ENCODE measurements at places on chromosomes 13 and 19.
A peak's percentile ranks its signal among the peaks of the same experiment; 100 is the strongest.

DNA sequence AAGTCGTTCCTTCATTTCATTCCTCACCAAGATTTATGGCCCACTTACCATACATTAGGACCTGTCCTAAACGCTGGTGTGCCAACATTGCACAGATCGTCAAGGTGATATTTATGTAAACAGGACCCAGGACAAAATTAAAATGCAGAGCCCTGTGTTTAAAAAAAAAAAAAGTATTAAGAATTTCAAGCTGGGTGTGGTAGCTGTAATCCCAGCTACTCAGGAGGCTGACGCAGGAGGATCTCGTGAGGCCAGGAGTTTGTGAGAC is 6.5 kb upstream of the ZNF444 start:
- no peak for DNase-seq

- no peak for DNase-seq
Measured at GRCh38 chr13:50124536-50125303, 109.5 kb downstream of the KCNRG start.

DNA sequence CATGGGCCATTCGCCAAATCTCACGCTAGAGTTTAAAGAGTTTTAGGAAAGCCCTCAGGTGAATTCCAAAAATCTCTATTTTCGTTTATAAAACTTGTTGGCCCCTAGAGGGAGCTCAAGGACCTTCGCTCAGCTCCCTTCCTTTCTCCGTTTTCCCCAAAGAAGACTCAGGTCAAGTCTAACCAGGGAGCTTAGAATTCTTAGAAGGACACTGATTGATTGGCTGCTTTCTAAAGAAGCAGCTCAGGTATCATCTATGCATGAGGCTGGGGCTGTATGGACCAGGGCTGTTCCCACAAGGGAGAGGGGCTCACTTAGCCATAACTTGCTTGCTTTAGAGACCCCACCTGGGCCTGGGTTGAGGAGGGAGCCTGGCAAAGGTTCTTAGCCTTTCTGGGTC is 20.5 kb downstream of the DZIP1 start:
- peak; percentile 19 for DNase-seq

- no peak for DNase-seq
Measured at GRCh38 chr13:19622193-19622592, 11.3 kb upstream of the MPHOSPH8 start.

DNA sequence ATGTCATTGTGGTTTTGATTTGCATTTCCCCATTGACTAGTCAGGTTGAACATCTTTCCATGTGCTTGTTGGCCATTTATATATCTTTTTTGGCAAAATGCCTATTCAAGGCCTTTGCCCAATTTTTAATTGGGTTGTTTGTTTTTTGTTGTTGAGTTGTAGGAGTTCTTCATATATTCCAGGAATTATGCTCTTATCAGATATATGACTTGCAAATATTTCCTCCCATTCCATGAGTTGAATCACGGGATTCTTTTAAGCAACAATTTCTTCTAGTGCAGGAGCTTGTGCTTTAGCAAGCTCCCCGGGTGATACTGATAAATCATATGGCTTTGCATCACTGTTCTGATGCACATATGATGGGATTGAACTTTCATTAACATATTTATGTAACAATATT is 47.0 kb upstream of the FLT1 start:
- no peak for DNase-seq

GRCh38 chr13:103640606-103641005 is 574.4 kb upstream of the SLC10A2 start:
- DNase-seq, result no peak

GRCh38 chr13:73954808-73955207 is 179.4 kb downstream of the KLF12 start:
- no peak for DNase-seq

GRCh38 chr19:5338656-5339197 is 1.9 kb downstream of the PTPRS start:
- DNase-seq, result peak; percentile 50

GRCh38 chr19:31938675-31939074 is 406.7 kb upstream of the ZNF507 start:
- DNase-seq, result no peak

- peak; percentile 70 for DNase-seq
Measured at GRCh38 chr13:112376050-112376681, at the start of gene SPACA7. Gene SPACA7, plus strand, starts transcription at chr13:112376355. Its CDS starts 31 bp downstream, at chr13:112376386.

GRCh38 chr19:11814700-11815035 is 595 bp downstream of the ZNF440 start:
- DNase-seq, result no peak

- DNase-seq, result no peak
Measured at GRCh38 chr13:41774605-41775218, 186.2 kb downstream of the VWA8 start.

- no peak for DNase-seq
Measured at GRCh38 chr13:29065142-29065541, 245.0 kb downstream of the MTUS2 start.

- DNase-seq, result no peak
Measured at GRCh38 chr19:2722541-2723344, 1.6 kb upstream of the DIRAS1 start.

- peak; percentile 86 for DNase-seq
Measured at GRCh38 chr19:461721-462551, 1.1 kb upstream of the SHC2 start.

- no peak for DNase-seq
Measured at GRCh38 chr13:111938741-111939665, 127.9 kb upstream of the SOX1 start.

DNA sequence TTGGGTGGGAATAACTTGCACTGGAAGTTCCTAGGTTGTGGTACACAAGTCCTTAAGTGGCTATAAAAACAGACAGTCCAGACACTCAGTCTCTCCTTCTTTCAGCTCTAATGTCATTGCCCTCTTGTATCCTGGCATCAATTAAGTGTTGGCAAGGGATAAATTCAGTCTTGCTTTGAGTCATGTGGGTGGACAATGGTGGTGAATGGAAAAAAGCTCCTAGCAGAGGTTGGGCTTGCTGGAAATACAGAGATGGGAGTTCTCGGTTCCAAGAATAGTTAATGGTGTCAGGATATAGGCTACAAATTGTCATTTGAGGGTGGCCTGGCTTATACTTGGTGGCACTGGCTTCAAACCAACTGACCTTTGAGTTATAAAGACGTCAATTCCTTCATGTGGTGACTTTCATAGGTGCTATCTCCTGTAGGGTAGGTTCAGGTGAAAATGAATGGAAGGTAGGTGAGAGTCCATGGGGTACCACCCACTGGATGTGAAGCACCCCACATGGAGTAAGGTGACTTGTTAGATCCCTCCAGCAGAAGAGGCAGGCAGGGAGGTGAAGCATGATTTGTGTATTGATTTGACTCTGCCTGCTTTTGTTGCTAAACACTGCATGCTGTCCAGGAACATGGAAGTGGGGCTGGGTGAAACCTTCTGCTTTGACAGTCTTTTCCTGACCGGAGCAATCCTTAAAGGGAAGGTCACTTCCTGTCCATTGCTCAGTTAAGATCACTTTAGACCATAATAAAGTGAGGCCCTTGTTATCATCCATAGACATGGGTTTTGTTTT is 102.0 kb downstream of the LACC1 start:
- DNase-seq, result no peak

- no peak for DNase-seq
Measured at GRCh38 chr13:33119856-33120543, 103.8 kb downstream of the KL start.

DNA sequence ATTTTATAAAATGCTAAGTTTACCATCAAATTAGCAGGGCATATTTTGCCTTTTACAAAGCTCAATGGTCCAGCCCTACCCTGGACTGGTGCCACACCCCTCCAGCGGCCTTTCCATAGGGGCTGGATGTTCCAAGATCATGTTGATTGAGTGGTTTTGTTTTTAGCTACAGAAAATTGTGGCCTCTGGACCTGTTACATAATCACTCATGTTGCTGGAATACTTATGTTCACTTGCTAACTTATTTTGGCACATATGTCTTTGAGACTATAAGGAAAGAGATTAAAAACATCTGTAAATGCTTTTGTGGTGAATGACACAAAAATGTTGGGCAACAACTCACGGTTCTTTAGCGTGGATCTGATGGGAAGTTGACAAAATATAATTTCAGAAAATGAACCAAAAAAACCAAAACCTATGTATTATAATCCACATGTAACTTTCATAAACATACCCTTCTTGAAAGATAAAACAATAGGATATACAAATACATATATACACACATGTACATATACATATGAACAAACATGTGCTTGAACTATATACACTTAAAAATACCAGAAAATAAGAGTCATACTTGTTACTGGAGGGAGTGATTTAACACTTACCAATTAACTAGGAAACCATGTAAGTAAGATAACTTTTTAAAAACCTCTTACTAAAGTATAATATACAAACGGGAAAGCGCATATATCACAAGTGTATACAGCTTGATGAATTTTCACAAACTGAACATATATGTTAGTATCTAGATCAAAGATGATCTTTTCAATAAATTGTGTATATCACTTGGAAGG is 46.6 kb upstream of the SLC15A1 start:
- no peak for DNase-seq

DNA sequence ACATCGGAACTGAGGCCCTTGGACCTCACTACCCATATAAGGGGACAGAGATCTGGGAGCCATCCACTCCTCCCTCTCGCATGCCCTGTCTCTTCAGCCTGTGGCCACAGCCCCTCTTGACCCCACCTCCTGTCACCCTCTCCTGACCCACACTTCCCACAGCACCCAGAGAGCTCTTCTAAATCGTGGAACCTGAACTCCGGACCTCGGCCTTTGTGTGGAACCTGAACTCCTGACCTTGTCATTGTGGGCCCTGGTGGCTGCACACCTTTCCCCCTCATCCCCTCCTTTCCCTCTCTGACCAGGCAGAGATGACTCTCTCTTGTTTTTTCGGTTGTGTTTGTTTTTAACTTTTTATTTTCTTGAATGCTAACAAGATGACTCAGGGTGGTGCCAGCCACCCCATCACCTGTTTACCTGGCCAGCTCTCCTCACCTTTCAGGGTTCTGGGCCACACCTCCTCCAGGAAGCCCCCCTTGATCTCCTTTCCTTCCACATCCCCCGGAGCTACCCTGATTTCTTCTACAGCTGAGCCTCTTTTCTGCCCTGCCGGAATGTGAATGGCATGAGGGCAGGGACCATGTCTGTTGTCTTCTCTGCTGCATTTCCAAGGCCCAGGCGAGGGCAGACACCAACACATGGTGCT is 5.1 kb downstream of the MRPL4 start:
- DNase-seq, result no peak

DNA sequence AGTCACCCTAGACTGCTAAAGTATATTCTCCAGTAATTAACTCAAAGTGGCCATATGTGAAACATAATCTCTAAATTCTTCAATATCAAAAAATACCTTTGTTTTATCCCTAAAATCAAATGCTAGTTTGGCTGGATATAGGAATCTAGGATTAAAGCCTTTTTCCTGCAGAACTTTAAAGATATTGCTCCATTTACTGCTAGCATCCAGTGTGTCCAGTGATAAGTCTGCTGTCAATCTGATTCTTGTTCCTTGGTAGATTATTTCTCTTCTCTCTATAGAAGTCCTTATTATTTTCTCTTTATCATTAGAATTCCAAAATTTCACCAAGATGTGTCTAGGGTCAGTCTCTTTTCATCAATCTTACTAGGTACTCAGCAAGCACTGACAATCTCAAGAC is 384.6 kb downstream of the FGF14 start:
- DNase-seq, result peak; percentile 15

DNA sequence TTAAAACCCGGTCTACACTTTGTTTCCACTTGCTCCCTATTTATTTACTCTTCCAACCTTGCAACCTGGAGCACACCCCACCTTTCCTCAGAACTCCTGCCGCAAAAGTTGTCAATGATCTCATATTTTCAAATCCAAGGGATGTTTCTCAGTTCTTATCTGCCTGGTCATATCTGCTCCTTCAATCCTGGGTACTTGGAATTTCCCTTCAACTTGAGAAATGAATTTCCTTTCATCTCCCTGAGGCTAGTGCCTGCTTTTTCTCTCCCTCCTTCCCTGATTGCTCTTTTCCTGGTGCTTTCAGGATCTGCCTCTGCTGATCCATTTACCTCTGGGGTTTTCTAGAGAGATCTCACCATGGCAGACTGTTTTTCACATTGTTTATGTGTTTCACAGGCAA is 154.8 kb upstream of the IRS2 start:
- DNase-seq, result no peak

DNA sequence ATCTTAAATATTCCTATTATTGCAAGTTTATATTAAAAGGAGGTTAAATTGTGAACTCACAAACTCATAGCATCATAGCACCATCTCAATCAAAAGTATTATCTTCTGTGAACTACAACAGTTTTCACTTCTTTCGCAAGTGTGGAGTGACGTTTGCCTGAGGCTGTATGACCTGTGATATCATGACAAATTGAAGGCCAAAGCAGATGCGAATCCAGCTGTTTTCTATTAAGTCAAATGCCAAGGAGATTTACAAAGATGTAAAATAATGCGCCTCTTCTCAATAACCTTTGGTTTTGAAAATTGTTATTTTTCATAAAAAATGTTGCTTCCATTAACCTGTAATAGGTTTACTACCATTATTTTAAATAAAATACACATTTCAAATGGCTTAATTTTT is 7.6 kb upstream of the PEG3 start:
- no peak for DNase-seq

DNA sequence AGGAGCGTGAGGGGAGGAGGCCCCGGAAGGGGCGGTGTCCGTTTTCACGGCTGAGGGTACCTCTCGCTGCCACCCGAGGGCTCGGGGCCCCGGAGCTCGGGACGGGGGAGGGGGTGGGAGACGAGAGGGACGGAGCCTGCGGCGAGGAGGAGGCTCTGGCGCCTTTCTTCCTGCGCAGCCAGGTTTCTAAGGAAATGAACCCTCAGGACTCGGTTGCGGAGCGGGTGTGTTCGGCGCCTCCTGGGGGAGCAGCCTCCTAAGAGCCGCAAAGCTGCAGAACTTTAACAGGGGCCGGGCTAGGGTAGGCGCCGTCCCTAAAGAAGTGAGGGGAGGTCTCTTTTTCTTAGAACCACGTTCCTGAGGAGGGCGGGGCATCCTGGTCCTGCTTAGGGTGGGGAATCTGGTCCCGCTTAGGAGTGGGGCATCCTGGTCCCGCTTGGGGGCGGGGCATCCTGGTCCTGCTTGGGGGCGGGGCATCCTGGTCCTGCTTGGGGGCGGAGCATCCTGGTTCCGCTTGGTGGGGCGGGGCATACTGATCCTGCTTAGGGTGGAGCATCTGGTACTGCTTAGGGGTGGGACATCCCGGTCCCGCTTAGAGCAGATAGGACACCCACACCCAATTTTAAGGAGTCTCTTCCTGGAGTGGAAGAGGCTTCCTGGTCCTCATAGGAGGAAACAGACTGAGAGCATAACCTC is 6.2 kb downstream of the SYT5 start:
- DNase-seq, result peak; percentile 44

DNA sequence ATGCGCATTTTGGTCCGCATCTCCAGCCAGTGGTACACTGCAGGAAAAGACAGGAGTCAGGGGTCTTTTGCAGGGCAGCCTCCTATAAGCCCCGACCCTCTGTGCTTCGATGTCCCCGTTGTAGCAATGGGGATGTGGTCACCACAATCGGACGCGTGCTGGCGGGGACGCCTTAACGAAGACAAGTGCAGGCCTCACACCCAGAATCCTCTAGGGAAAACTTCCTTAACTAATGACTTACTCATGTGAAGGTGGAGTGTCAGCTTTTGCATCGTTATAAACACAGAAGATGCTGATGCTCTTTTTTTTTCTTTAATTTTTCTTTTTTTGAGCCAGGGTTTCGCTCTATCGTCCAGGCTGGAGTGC is 22.1 kb downstream of the VASP start:
- no peak for DNase-seq

GRCh38 chr13:45374917-45375316 is 33.9 kb upstream of the TPT1 start:
- DNase-seq, result no peak

GRCh38 chr19:38255383-38256014 is 675 bp downstream of the PPP1R14A start:
- no peak for DNase-seq

- no peak for DNase-seq
Measured at GRCh38 chr19:39518458-39518857, 3.5 kb downstream of the SELENOV start.

Measured in COR-L47 (cell line).